Hematopoietic multipotent progenitor cell treated with erythropoietin and hydrocortisone succinate and interleukin-3 and kit ligand, for 8 days (in vitro differentiated cells): ENCODE measurements at places on chromosomes 5 and 9.

GRCh38 chr5:37090123-37090726, 159.0 kb downstream of the CPLANE1 start:
- no peak for DNase-seq

GRCh38 chr5:14909369-14909768, 37.8 kb upstream of the ANKH start:
- DNase-seq, result no peak

DNA sequence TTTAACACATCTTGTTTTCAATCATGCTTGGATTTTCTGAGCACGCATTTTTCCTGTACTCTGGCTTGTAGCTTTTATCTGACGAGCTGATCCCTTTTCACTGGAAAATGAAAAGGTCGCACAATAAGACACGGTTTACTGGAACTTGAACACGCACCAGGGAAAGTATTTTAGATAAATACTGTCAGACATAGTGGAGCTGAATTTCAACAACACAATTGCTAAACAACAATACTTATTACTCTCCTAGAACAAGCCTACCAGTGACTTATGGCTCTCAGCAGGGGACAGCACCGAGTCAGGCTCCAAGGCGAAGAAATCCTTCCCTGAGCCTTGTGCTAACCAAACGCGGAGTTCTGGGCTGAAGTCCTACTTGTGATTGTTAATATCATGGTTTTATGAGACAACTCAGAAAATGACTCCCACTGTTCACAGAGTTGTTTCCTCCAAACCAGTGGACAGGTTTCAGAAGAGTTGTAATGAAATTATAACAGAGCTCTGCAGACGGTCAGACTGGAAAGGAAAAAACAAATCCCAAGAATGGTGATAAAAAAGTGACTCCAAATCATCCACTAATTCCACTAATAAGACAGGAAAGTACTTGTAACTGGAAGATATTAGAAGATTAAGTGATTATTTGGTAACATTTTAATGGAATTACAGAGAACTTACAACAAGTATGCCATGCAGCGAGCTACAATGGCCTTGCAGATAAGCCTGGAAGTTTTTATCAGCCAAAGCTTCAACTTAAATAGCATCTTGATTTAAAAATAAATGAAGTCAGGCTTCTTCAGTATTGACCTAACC, 359.6 kb downstream of the EBF1 start:
- DNase-seq, result no peak

GRCh38 chr5:131366428-131366827, 102.6 kb downstream of the CDC42SE2 start:
- no peak for DNase-seq

GRCh38 chr9:106834888-106835287, 28.1 kb upstream of the ZNF462 start:
- no peak for DNase-seq

DNA sequence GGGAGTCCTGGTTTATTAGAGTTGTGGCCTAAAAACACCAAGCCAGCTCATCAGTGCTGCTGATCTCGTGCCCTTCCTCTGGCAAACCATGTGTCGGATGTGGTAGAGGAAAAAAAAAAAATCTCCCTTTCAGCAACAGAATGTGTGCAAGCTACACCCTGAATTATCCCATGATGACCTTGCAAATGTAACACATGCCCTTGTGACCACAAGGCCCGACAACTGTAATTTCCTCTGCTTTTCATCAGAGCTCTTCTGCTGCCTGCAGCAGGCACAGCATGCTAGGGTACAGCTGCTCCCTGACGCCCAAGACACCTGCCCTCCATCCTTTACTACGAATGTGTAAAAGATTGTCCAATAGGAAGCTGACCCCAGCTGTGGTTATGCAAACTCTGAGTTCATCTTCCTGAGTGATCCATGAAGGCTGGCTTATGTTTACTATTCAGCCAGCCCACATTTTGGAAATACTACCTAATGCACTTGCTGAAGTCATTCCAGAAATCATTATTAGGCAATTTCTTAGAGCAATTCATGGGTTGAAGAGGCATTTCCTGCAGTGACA, 14.6 kb upstream of the BNC2 start:
- peak; percentile 55 for DNase-seq

DNA sequence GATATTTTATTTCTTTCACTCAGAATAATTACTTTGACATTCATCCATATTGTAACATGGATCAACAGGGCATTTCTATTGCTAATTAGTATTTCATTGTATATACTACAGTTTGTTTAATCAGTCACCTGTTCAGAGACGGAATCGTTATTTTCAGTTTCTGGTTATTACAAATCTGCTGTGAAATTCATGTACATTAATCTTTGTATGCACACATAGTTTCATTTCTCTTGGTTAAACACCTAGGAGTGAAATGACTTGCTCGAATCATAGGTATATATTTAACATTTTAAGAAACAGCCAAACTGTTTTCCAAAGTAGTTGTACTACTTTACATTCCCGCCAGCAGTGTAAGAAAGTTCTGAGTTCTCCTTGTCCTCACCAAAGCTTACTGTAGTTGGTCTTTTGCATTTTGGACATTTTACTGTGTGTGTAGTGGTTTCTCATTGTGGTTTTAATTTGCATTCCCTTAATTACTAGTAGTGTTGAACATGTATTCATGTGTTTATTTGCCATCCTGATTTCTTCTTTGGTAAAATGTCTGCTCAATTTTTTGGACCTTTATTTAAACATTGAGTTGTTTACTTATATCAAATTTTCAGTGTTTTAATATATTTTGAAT, 198.2 kb downstream of the SAXO1 start:
- DNase-seq, result no peak

- no peak for DNase-seq
Measured at GRCh38 chr5:78002690-78003089, 226.6 kb upstream of the TBCA start.

- no peak for DNase-seq
Measured at GRCh38 chr9:71562140-71562539, 206.2 kb downstream of the CEMIP2 start.

DNA sequence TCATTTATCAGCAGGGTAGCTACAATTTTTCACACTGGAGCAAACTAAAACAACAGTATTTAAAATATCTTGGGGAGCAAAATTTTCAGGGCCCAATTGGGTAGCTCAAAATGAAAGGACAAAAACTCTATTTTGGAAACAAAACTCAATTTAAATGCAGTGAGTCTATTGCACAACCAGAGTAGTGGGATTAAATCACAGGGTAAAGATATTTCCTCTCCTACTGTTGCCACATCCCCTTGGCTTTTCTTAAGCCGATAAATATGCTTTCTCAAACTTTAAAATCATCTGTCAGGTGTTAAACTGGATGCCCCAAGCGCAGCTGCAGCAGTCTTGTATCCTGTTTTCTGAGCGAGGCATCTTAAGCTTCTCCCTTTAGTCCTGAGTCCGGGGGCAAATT, 1474.3 kb upstream of the CDH9 start:
- DNase-seq, result no peak

DNA sequence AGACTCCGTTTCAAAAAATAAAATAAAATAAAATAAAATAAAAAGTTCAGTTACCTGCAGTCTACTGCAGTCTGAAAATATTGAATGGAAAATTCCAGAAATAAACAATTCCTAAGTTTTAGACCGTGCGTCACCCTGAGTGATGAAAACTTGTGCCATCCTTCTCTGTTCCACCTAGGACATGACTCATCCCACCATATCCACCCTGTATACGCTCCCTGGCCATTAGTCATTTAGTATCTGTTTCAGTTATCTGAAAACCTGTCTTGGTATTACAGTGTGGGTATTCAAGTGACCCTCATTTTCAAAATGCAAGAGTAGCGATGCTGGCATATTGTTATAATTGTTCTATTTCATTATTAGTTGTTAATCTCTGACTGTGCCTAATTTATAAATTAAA, 51.8 kb upstream of the TEX48 start:
- no peak for DNase-seq

- peak; percentile 59 for DNase-seq
Measured at GRCh38 chr9:103981912-103982311, 112.2 kb upstream of the SMC2 start.

GRCh38 chr9:89658401-89658800, 53.6 kb downstream of the GADD45G start:
- DNase-seq, result no peak

DNA sequence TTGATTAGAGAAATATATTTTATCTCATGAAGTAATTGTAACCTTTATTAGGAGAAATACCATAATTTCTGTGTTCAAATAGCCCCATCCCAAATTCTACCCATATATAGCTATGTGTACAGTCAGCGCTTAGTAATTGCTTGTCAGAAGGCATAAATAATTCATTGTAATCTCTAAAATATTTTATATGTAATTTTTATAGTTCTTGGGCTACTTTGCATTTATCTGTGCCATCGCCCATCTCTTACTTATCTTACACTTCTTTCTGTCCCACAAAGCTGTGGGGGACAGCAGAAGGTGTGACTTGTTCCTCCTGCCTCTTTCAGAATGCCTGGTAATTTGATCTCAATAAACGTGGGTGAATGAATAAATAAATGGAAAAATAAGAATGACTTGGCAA, 5.5 kb downstream of the ADAMTSL1 start:
- no peak for DNase-seq
